ENCODE measurements at places on chromosomes 4 and X. TPM values are rescaled to one million over a fixed set of nuclear protein-coding genes. Genes with fewer than 3 reads are reported as not detected.

Gene PLA2G12A
- 11.1 TPM for total RNA-seq

Gene SOX3
- not detected for total RNA-seq

Gene PTTG2
- not detected for total RNA-seq

Gene NLGN4X
- 1.0 TPM for total RNA-seq

Data from mesangial cell (primary cell).